Stimulated activated CD8-positive, alpha-beta memory T cell treated with anti-CD3 and anti-CD28 coated beads, Interleukin-7, amount 100 ng/mL, for 1 hour (primary cell): ENCODE measurements at places on chromosomes 11 and 22.

DNA sequence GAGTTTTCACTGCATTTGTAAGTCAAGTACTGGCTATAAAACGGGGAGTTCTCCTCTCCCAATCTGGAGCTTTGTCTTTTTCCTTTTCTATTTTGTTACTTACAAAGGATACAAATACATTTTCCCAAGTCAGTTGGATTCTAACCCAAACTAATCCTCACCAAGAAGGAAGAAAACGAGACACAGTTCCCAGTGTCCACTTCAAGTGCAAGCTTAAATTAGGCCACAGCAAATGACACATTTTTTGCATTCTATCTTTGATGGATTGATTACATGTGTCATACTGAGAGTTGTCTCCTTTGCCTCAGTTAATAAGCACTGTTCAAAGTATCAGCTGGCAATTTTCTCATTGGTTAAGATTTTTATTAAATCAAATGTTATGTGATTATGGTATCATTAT is 296.7 kb upstream of the ANO5 start:
- no peak for DNase-seq

DNA sequence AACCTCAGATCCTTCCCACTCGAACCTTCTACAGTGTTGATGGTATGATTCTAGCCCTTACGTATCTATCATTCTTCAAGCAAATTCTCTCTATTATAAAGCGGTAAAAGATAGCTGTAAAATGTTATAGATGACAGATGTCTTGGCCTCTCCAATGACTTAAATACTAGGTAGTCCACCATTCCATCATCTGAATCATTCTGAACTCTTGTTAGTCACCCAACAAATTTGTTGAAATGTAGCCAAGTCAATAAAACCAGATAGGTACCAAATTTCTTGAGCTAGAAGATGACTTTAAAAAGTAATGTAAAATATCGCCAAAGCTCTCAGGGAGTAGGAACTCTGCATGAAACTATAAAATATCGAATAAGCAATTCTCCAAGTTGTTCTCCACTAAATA is 32.6 kb upstream of the PICALM start:
- DNase-seq: no peak

DNA sequence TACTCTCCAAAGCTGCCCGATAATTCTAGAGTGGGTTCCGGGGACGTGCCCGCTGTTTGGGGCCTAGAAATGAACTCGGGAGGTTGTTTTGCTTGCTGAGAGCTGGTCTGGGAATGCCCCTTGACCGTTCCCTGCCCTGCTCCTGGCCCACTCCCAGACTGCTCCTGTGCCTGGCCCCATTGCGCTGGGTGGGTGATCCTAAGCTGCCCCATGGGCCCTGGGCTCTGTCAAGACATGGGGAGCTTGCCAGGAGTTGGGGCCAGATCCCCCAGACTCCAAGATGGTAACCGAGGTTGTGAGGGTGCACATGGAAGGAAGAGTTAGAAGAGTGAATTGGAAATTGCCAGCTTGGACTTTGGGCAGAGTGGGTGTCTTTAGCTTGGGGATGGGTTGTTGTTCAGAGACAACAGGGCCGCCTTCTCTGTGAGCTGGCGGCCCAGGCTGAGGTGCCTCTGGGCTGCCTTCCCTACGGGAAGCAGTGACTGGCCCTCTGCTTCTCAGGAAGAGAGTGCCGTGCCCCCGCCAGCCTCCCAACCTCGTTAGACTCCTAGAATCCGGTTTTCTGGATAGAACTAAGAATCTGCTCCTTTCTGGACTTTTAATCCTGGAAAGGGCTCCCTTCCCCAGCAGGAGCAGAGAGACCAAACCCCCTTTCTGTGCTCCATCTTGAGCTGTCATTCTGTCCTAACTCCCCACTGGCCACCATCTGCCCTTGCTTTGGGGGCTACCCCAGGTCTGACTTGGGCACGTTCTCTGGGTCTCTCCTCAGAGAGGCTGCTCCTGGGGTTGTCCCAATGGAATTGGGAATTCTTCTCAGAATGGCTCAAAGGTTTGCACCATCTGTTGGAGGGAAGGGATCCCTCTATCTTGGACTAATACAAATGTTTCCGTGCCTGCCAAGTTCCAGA is 1.8 kb downstream of the ST3GAL4 start:
- DNase-seq: no peak

DNA sequence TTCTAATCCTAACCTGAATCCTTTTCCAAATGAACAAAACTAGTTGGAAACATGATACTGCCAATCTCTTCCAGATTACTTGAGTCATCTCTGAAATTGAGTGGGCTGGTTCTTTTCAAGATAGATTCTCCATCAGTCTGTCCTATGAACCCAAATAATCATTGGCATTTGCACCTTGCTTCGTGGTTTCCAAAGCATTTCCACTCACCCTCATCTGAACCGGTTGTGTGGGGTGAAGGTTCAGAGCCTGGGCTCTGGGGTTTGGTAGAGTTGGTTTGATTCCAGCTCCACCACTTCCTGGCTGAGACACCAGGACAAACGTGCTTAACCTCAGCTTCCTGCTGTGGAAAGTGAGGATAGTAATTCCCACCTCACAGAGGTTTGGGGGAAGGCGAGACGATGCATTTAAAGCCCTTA is 206.4 kb upstream of the E2F8 start:
- DNase-seq: no peak

- no peak for DNase-seq
These were observed 163.4 kb downstream of the TBC1D22A start for GRCh38 chr22:46925818-46926217.

- no peak for DNase-seq
These were observed 1.2 kb upstream of the MARK2 start for GRCh38 chr11:63837739-63838138.
